ENCODE measurements at places on chromosomes 13 and 19.

DNA sequence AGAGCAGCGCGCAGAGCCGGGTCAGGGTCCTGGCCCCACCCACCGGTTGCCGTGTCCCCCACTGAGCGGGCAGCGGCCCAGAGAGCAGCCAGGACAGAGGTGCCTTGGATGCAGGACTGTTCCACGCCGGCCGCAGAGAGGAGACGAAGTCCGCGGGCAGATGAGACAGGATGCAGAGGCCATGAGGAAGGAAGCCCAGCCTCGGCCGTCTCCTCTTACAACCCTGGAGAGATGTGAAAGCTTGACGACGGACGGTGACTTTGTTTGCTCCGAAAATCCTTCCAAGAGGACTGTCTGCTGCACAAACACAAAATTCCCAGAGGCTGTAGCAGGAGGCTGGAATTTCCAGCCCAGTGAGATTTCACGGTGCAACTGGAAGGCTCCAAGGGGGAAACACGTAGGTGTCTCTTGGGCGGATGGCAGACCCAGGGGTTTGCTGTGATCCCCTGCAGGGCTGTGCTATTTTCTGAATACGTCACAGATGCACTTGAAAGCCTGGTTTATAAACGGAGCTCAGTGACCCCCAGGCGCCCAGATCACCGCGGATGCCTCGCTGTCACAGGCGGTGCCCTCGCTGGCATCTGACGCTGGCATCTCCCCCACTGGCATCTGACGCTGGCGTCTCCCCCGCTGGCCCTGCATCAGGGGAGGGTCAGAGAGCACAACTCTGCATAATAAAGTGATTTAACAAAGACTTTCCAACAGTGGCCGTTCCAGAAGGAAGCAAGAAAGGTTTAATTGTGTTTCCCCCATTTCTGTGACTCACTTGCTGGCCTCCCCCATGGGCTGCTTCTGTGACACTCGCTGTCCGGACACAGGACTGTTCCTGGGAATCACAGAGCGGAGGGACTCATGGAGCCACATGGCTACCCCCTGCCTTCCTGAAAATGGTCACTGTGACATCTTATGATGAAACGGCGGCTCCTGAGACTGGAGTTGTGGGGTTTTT lies 62.0 kb upstream of the C13orf46 start:
- DNase-seq: no peak

GRCh38 chr19:46834984-46835383 lies 15.7 kb downstream of the AP2S1 start:
- no peak for DNase-seq

- DNase-seq: no peak
Observed at GRCh38 chr13:30129411-30129810, 177.9 kb downstream of the KATNAL1 start.

DNA sequence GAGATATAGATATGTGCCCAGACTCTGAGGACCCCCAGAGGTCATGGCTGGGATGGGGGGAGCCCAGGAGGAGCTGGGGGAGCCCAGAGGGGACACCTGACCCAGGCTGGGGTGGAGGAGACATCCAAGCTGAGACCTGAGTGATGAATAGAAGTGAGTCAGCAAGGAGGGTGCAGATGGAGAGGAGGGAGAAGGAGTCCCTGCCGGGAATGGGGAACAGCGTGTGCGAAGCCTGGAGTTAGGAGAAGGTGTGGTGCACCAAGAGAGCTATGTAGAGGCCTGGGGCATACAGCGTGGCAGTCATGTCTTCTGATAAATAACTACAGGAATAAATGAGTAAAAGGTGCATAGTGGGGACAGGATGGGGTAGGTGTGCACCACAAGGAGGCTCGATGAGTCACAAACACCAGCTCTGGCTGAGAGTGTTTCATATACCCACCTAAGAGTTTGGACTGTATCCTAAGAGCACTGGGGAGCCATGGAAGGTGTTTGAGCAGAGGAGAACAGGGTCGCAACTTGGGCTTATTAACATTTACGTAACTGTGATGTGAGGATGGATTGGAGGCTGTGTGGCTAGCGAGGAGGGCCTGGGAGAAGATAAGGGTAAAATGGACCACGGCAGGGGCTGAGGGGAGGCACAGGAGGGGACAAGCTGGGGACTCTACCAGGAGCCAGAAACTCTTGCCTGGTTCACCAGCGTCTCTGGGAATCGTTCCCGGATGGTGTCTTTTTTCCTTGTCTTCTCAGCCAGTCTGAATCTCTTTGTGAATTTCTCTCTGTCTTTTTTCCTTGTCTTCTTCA lies 1.4 kb downstream of the CEACAM18 start:
- peak; percentile 50 for DNase-seq

- DNase-seq: no peak
Observed at GRCh38 chr13:77456271-77456670, 79.2 kb upstream of the SCEL start.

GRCh38 chr13:112333756-112334543 lies 42.2 kb upstream of the SPACA7 start:
- DNase-seq: no peak

DNA sequence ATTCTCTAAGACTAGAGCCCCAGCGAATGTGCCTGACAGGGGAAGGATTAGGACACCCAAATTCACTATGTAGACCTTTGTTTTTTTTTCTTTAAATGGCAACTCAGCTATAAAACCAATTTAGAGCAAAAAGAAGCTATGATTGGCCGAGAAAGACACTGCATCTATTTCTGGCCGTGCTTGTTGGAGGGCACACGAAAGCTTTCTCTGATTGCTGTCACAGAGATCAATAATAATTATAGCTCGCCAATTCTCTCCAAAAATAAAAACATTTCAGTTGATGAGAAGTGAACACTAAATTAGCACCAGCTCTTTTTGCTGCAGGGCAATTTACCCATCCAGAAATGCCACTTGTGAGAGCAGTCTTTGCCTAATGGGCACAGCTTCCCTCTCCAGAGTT lies 31.2 kb downstream of the CBY2 start:
- no peak for DNase-seq

DNA sequence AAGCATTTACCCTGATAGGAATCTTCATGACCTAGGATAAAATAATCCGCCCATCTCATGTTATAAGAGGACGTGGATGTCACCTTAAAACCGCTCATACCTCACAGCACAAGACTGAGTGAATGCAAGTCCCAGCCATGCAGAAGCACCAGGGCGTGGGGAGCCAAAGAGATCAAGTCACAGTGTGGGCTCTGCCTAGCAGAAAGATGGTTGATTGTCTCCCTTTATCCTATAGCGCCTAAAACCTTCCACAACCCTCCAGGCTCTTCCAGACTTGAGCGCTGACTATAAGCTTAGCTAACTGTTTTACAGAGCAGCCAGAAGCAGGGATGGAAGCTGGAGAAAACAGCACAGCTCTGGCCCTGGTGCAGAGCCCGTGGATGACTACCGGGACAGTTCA lies 6.8 kb upstream of the ANKRD10 start:
- DNase-seq: no peak

DNA sequence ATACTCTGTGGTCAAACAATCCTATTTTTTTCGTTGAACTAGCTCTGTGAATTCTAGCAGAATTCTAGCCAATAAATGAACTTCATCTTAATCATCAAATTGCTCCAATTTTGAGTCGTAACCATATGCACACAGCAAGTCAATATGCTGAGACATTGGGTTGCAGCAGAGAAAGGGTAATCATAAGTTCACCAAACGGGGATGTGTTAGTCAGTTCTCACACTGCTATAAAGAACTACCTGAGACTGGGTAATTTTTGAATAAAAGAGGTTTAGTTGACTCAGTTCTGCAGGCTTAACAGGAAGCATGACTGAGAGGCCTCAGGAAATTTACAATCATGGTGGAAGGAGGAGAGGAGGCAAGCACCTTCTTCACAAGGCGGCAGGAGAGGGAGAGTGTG lies 67.7 kb upstream of the ABCC4 start:
- DNase-seq: no peak

GRCh38 chr13:31631746-31632145 lies 107.6 kb upstream of the RXFP2 start:
- no peak for DNase-seq

- DNase-seq: no peak
Observed at GRCh38 chr19:3045885-3046697, 16.2 kb downstream of the TLE5 start.

GRCh38 chr13:74570834-74571233 lies 436.6 kb upstream of the KLF12 start:
- DNase-seq: no peak

- DNase-seq: no peak
Observed at GRCh38 chr13:46053162-46054012, 841 bp upstream of the ZC3H13 start.

- DNase-seq: no peak
Observed at GRCh38 chr19:58407658-58408151, 744 bp upstream of the ZNF584 start.

- no peak for DNase-seq
Observed at GRCh38 chr19:32646556-32646955, 28.4 kb downstream of the ANKRD27 start.

DNA sequence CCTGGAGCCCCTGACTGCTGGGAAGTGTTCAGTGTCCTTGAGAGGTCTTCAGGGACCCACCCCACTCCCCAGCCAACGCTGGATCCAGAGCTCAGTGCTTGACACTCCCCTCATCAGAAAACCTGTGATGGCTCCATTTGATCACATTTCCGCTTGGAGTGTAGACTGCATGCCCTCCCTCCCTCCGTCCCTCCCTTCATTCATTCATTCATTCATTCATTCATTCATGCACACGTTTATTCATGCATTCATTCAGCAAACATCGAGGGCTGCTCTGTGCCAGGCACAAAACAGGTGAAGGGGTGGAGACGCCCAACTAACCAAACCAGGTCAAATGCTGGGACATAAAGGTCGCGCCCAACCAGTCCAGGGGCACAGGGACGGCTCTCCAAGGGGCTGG lies 13.7 kb downstream of the PGLS start:
- DNase-seq: no peak

DNA sequence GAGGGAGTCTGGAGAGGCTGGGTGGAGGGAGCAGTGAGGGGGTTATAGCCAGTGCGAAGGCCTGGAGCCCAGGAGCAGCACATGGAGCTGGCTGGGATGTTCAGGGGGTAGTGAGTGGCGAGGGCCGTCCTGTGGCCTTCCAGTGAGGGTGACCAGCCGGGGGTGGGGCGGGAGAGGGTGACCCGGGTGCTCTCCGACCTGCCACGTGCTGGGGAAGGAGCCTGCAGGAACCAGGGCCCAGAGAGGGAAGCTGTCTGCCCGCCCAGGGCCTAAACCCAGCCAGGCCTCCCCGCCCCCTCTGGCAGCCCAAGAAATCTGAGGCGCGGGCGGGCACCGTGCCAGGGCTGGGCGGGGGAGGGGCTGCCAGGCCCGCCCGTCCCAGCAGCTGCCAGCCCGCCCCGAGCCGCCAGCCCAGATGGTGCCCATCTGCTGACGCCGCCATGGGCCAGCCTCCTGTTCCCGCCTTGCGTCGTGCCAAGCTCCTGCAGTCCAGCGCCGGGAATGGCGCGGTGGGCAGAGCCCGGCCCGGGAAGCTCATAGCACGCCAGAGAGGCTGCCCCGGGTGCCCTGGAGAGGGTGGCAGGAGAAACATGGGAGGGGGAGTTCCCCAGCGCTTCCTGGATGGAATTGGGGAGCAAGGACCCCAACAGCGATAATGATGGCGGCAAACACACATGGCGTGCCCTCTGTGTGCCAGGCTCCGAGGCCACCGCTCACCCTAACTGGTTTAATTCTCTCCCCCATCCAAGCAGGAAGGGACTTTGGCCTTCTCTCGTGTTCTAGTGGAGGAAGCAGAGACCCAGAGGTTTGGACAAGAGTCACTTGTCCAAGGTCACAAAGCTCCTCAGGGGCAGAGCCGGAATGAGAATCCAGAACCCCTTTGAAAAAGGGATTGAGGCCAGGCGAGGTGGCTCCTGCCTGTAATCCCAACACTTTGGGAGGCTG lies 21.5 kb downstream of the NFIC start:
- no peak for DNase-seq

DNA sequence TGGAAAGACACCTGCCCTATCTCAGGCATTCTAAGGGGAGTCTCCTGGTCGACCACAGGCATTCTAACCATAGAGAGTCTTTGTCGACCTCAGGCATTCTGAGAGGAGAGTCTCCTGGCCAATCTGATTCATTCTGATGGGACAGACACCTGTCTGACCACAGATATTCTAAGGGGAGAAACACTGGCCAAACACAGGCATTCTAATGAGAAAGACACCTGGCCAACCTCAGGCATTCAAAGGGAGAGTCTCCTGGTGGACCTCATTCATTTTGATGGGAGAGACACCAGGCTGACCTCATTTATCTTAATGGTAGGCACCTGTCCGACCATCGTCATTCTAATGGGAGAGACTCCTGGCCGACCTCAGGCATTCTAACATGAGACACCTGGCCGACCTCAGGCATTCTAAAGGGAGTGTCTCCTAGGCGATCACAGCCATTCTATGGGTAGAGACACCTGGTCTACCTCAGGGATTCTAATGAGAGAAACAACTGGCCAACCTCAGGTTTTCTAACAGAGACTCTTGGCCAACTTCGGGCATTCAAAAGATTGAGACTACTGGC lies 1351.5 kb downstream of the UQCRFS1 start:
- no peak for DNase-seq

DNA sequence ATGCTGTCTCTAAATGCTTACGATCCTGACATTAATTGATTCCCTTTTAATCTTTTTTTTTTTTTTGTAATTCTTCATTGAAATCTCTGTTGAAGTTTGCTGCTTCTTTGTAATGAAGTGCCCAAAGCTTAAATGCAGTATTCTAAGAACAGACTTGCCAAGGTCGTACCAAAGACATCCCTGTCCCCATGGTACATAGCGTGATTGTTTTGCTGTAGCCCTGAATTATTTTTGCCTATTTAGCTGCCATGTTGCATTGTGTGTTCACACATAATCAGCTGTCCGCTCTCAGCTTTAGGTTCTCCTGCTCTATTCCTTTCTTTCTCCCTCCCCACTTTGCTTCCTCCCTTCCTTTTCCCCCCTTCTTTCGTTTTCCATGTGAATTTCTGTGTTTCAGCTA lies 21.1 kb downstream of the FGF9 start:
- DNase-seq: no peak

DNA sequence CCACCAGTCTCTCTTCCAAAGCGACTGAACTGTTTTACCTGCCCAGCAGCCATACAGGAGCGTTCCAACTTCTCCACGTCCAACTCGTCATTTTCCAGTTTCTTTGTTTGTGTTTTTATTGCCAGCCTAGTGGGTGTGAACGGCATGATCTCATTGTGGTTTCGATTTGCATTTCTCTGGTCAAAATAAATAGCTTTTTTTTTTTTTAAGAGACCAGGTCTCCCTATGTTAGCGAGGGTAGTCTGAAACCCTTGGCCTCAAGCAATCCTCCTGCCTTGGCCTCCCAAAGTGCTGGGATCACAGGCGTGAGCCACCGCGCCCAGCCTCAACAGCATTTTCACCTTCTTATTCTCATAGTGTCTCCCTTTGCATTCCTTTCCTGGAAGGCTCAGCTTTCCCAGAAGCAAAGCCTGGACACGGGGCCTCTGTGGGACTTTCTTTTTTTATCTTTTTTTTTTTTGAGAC lies 4.2 kb upstream of the JSRP1 start:
- DNase-seq: no peak

GRCh38 chr19:51137792-51138425 lies 4.2 kb upstream of the SIGLEC7 start:
- DNase-seq: no peak

- no peak for DNase-seq
Observed at GRCh38 chr13:110300090-110300815, 6.7 kb downstream of the COL4A1 start.

- DNase-seq: no peak
Observed at GRCh38 chr13:45925151-45925550, 73.6 kb upstream of the SIAH3 start.

Measured in natural killer cell treated with Interleukin-12 subunit alpha and Interleukin-12 subunit beta and Interleukin-15 and Interleukin-18, amount 100 ng/mL, for 72 hours (primary cell).